Fibroblast of skin of abdomen (primary cell): ENCODE measurements at places on chromosomes 13 and 19.

DNA sequence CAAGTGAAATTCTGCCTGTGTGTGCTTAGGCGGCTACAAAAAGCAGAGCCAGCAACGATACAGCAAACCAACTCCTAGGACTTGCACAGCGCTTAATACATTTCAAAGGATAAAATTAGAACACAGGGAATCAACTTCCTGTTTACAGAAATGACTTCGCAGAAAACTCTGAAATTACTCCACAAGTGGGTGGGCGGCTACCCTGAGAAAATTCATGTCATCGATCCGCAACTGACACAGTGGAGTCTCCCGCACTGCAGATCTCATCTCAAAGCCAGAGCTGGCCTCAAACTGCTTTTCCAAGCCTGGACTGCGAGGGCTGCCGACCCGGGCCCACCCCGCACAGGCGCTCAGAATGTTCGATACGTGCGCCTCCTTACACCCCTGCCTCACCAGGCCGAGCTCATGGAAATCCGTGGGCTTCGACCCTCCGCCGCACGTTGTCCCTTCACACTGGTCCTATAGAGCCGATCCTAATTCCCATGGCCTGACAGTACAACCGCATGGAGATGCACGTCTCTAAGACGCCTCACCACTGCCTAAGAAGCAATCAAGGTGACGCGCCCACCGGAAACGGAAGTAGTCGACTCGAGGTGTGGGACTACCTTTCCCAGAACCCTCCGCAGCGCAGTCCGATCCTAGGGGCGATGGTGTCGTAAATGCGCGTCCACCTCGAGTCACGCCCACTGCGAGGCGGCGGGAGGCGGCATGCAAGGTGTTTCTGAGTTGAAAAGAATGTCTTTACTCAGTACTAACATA, at the start of gene ZNF229:
TSS of gene ZNF229 (minus strand) at position 557 of the 759 bp plus-strand sequence. CDS start 5,625 bp downstream, outside the sequence.
- DNase-seq = peak; percentile 94

DNA sequence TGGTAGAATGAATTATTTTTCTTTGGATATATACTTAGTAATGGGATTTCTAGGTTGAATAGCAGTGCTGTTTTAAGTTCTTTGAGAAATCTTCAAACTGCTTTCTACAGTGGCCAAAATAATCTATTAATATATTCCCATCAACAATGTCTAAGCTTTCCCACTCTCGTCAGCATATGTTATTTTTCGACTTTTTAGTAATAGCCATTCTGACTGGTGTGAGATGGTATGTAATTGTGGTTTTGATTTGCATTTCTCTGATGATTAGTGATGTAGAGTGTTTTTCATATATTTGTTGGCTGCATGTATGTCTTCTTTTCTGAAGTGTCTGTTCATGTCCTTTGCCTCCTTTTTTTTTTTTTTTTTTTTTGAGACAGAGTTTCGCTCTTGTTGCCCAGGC, 90.2 kb upstream of the CSNK1A1L start:
- peak; percentile 69 for DNase-seq

DNA sequence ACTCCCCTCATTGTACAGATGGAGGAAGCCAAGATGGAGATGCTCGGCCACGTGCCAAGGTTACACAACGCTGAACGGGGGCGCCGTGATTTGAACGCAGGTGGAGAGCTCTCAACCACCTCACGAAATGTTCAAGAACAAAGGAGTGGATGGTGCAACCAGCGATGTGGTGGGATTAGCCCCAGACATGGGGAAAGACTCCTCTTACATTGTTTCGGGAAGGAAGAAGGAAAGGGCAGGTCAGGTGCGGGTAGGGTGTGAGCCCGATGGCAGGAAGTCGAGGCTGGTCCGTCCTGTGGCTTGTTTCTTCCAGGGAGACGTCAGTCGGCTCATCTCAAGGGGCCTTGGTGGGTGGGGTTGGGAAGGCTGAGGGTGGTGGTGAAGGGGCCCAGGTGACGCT, 7.1 kb upstream of the KLK14 start:
- no peak for DNase-seq

GRCh38 chr13:52936806-52937205, 88.4 kb upstream of the PCDH8 start:
- DNase-seq = no peak

DNA sequence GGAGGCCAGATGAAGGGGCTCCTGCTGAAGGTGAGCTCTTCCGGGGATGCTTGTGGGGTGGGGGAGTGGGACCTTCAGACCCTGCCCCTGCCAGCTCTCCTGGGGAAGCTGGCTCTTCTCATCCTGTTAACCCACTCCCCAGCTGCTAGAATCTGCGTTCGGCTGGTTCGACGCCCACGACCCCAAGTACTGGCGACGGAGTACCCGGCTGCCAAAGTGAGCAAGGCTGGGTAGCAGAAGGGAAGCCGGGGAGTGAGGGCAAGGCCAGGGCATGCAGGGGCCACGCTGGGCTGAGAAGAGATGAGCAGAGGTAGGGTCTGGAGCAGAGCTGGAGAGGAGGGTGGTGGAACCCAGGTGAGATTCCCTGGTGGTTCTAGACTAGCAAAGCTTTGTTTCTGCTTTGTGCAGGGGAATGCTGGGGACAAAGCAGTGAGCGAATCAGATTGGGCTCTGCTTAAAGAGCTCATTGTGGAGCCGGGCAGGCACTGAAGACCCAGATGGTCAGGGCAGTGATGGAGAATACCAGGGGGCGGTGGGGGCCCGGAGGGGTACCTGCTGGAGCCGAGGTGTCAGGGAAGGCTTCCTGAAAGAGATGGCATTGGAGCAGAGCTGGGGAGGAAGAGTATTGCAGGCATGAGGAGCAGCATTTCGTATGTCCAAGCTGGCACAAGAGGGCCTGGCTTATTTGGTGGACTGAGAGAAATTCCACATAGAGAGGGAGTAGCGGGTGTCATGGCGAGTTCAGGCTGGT, 10.3 kb downstream of the KMT2B start:
- no peak for DNase-seq

DNA sequence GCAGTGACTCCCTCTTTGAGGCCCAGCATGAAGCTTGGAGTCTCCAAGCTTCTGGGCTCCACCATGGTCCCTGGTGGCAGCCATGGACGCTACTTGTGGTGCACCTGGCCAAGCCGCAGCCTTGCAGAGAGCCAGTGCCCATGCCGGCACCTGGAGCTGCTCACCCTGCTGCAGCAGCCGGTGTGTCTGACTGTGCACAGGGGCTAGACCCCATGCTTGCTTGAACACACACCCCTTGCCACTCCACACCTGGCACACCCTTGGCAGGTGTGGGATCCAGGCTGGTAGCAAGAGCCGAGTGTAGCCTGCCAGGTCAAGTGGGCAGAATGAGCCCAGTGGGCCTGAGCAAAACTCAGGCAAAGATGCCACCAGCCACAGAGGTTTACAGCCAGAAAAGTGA, 18.6 kb upstream of the MLLT1 start:
- DNase-seq = no peak

DNA sequence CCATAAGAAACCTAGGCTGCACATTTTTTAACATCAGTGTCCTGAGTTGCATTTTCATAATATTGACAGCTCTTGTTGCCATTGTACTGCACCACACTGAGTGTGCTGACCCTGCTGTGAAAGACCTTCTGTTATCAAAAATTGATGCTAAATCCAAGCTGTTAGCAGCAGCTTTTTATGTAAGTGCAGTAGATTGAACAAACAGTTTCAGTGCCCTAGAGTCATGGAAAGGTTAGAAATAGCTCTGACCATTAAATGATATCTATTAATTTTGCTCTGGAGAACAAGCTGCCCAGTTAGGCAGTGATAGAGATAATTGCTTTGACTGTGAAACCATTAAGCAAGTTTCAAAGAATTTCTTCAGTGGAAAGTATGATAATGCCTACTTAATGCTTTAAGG, 1289.2 kb upstream of the PCDH20 start:
- DNase-seq = no peak

DNA sequence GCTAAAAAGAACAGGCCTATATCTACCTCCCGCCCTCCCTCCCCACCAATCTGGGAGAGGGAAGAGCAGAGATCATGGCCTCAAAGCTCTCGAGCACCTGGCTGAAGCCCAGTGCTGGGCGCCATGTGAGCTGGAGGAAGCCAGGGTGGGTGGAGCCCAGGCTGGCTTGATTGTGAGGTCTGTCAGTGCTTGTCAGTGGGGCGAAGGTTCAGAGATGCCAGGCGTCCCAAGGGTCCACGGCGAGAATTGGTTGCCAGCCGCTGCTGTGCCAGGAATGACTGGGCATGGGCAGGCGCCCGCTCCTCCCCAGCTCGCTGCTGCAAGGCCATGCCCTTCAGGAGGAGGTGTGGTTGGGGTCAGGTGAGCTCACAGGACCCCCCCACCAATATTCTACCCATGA, 11.5 kb downstream of the BEST2 start:
- DNase-seq = no peak

DNA sequence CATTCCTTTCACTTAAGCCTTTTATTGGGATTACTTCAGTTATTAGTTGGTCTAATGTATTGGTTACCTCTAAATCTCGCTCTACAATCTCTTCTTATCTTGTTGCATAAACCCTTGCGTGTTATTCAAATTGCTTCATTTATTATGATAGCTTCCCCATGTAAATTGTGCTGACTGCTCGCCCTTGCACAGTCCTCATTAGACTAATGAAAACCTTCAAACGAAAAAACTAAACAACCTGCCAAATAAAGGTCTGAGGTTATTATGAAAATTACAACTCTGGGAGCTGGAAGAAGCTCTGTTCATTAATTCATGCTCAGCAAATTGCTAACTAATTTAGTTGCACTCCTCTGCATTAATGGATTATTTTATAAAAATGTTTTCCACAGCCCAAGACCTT, 320.1 kb downstream of the DACH1 start:
- DNase-seq = no peak

DNA sequence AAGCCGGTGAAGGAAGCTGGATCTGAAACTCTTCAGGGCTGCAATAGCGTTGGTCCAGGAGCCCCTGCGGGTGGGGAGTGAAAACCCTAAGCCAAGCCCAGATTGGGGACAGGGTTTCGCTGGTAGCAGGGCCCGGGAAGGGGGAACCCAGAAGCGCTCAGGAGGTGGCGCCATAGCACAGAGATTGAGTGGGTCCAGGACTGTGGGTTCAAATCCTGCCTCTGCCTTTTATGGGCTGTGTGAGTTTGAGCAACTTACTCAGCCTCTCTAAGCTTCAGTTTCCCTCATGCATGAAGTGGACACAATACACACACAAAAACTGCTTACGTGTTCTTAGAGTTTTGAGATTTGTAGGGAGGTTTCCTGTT, 8.3 kb upstream of the SYCN start:
- no peak for DNase-seq

DNA sequence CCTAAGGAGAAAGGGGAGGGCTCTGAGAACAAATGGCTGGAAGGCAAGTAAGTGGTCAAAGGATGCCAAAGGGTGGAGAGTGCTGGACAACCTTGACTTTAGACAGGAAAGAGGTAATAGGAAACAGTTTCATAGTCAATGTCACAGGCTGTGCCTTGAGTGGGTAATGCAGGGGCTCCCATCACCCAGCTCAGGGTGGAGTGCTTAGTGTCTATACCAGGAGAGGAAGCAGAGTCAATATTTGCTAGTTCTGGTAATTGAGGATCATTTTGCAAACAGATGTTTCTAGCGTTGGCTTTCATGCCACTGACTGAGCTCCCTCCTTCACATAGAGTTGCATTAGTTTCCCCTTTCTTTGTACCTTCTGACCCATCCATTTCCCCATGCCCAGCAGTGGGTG, 64.6 kb upstream of the KL start:
- no peak for DNase-seq

- DNase-seq = no peak
These were observed 32.3 kb downstream of the COL4A1 start for GRCh38 chr13:110274687-110275086.

DNA sequence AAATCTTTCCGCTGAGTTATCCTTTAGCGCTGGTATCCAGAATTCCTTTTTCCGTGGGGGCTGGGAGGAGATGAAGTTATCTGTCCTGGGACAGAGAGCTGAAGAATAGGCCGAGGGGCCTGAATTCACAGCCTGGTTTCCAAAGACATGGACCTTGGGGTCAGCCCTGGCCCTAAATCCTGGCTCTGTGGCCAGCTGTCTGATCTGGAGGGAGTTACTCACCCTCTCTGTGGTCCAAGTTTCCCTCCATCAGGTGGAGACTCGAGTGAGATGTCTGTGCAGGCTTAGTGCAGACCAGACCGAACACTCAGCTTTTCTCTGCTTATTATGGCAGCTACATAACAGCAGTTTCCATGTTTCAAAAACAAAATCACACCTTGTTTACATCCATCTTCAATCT, 59.6 kb downstream of the CDADC1 start:
- no peak for DNase-seq

DNA sequence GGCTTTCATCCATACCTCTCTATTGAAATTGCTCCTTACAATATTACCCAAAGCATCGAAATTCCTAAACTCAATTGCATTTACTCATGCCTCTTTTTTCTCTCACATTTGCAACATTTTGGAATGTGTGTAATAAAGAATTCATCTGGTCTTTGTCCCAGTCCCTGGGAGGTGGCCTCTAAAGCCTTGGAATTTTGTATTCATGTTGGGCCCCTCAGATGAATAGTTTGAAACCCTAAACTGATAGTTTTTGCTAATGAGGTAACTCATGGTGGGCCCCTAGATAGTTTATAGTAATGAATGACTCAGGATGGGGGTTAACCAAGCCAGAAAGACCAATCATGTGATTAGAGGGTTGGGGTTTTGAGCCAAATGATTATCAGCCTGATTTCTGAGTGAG, 490.4 kb downstream of the DIAPH3 start:
- DNase-seq = peak; percentile 86

DNA sequence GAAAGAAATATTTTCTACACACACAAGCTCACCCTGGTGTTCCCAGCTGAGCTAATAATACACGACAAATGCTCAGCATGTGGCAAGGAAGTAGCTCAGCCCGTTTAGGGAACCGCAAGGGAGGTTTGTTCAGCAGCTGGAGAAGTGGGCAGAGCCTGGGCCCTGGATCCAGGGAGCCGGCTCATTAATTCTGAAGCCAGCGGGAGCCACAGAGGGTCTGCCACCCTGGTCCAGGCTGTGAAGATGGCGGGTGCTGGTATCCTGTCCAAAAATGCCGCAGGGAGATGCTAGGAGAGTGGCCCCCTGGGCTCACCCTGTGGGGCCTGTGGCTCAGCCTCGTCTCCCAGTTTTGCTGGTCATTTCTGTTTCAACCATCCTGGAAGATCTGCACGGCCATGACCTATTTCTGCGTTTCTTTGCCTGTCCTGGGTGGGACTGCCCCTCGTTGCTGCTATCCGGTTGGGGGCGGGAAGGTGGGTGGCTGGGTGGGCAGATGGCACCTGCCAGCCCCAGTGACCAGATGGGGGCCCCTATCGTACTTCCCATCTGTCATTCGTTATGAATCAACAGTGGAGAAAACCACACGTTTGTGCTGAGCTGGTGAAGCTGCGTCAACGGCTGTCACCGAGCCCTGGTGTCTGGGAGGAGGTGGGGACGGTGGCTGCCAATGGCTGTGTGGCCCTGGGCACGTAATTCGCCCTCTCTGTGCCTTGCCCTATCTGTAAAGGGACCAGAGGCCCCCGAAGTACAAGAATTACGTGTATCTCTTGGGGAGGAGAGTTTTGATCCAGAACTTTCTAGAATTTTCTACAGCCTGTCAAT, 2.7 kb upstream of the GNA15 start:
- DNase-seq = peak; percentile 46

- no peak for DNase-seq
These were observed 20.2 kb downstream of the DNAJC3 start for GRCh38 chr13:95697052-95697680.

GRCh38 chr19:13103581-13104359, 1.1 kb upstream of the LYL1 start:
- DNase-seq = no peak

GRCh38 chr13:102907886-102908515, 62.2 kb downstream of the ERCC5 start:
- DNase-seq = peak; percentile 40
